ENCODE measurements at places on chromosomes 2 and 18.

DNA sequence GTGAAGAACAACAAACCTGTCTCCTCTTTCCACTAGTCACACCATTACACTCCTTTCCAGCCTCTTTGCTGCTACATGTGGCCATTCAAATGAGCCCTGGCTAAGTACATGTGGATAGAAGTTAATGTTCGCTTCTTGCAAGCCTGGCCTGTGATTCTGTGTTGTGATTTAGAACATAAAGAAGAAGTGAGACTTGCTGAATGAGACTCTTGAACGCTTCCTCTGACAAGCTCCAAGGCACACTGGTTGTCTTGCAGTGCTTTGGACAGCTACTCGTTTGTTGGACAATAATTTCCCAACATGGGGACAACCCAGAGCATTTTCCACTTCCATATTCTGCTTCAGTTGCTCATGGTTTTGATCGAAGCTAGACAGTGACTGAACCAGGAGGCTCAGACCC is 57.3 kb downstream of the CCDC74A start:
- DNase-seq, result no peak

GRCh38 chr18:9631814-9632496 is 17.6 kb upstream of the PPP4R1 start:
- no peak for DNase-seq

- DNase-seq, result no peak
Measured at GRCh38 chr2:20525041-20526035, 78.5 kb downstream of the RHOB start.

- DNase-seq, result no peak
Measured at GRCh38 chr18:25873833-25874232, 216.6 kb downstream of the SS18 start.

GRCh38 chr2:121819846-121820245 is 64.4 kb downstream of the TSN start:
- DNase-seq, result no peak

GRCh38 chr2:197453914-197454398 is 604 bp downstream of the COQ10B start:
- DNase-seq, result no peak

DNA sequence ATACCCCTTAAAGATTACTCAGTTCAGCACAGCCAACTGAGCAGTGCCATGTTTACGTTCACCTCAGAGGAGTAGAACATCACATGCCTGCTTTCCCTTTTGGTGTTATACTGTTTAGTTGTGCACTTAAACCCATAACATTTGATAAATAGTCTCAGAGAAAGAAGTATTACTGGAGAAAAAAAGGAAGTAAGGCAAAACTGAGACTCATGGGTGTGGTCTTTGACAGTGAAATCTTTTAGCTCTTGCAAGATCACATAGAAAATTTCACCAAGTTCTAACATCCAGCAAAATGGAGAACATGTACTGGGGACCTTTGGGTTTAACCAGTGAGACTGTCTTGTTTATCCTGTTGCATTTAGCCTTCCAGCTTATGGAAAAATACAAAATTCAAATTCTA is 5.6 kb downstream of the TANK start:
- no peak for DNase-seq

DNA sequence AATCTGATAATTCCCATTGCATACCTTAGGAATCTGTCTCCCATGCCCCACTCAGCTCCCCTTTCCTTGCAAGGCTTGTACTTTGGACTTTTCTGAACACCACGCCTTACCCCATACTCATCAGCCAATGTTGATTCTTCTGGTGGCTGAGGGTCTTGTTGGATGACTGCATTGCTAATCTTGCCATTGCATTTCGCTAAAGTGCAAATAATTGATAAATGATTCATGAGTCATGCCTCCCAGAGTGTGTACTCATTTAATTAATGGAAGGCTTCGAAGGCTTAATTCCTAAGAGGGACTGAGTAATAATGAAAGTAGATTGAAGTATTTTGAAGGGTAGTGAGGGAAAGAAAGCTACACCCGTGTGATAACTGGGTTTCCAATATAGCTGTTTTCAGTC is 28.0 kb upstream of the PPP1R1C start:
- DNase-seq, result no peak

DNA sequence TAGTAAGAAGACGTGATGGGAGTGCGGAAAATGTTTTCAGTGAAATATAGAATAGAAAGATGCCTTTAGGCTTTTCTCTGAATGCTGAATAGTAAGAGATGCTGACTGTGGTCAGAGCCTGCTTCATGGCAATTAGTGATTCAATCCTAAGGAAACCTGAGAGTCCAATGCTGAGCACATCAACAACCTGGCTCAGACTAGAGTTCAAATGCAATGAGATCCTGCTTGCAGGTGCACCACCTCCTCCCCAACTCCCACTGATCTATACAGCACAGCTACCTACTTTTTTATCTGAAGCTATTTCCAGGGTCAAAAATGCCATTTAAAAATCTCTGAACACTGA is 65.4 kb downstream of the AAK1 start:
- no peak for DNase-seq

DNA sequence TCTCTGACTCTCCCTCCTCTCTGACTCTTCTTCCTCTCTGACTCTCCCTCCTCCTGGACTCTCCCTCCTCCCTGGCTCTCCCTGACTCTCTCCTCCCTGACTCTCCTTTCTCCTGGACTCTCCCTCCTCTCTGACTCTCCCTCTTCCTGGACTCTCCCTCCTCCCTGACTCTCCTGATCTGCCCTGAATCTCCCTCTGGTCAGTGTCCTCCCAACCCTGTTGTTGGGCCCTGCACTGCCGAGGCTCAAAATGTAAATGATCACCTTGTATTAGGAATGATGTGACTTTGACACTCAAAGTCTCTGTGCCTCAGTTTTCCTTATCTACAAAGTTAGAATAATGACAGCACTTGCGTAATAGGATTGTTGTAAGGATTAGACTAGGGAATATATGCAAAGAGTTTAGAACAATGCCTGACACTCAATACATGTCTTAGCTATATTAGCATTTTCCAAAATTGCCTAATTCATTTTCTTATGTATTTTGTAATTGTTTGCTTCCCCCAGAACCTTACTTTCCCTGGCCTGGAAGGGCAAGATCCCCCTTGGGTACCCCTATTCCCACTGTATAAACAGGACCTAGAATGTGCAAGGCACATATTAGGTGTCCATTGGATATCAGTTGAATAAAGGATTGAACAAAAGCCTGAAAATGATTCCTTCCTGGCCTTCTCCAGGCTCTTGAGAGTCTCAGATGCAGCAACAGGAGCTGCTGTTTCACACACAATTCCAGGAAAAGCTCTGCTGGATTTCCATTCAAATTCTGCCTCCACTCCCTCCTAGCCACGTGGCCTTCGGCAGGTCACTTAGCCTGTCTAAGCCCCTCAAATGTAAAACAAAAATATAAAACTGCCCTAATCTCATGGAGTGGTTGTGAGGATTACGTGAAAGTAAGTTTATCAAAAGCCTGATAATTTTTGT is 170.1 kb downstream of the INHBB start:
- no peak for DNase-seq

GRCh38 chr2:22530131-22530530 is 854.8 kb upstream of the KLHL29 start:
- DNase-seq, result no peak

DNA sequence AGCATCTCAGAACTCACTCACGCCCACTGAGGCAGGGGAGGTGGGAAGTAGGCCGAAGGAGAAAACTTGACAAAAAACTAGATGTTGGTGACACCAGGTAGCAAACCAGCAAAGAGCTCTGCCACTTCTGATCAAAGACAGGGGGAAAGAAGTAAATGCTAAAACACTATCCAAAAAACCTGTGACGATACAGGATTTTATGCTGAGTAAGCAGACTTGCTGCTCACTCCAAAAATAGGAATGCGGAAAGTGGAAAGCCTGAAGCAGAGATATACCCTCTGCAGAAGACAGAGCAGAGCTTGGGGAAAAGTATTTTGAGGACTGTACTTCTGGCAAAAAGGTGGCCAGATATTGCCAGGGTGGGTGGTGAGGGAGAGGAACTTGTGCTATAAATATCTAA is 73.3 kb upstream of the YPEL5 start:
- no peak for DNase-seq

DNA sequence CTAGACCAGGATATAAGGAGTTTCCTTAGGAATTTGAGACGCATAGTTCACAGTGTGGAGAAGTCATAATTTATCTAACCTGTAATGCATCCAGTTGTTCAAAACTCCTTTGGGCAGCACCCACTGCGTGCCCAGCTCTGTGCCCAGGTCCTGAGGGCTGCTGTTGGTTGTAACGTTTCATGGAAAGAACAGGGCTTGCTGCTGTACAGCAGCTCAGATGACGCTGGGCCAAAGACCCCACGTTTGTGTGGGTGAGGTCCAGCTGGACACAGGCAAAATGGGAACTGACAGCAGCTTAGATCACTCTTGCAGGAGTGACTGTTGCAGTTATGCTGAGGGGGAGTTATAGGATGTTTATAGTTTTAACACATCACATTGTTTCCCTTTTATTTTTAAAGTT is 30.0 kb upstream of the HS6ST1 start:
- DNase-seq, result no peak

DNA sequence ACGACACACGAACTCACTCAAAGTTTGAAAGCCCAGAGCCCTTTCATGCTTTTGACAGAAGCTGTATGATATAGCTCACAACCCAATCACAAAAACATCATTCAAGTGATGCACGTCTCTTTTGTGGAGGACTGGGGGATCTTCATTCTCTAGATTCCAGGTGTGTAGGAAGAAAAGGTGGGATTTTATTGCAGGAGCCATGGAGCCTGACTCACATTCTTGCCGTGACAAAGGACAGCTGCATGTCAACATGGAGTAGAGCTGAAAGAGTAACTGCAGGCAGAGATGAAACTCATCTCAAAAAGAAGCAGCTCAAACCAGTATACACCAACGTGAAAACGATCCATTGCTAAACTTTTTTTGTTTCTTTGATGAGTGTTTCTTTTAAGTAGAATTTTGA is 50.9 kb upstream of the PDE1A start:
- no peak for DNase-seq

GRCh38 chr2:160429248-160430000 is 64.2 kb downstream of the RBMS1 start:
- no peak for DNase-seq

GRCh38 chr18:41462946-41463345 is 492.1 kb upstream of the PIK3C3 start:
- no peak for DNase-seq

DNA sequence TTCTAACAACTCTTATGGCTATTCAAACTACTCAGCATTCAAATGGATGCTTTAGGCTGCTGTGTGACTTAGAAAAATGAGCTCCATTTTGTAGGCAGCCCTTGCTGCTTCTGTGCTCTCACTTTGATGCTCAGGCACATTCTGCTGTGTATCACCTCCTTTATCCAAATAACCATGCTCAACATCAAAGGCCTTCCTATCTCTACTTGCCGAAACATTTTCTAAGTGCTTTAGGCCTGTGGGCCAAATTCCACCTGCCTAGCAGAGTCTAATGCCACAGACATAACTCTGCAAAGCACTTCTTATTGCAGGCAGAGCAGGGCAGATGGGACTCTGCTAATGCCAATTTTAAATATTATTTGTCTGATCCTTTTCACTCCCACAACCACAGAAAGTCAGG is 397.4 kb downstream of the RND3 start:
- DNase-seq, result no peak

- DNase-seq, result no peak
Measured at GRCh38 chr2:138763971-138764370, 16.2 kb downstream of the NXPH2 start.

GRCh38 chr2:105907184-105907583 is 162.5 kb downstream of the NCK2 start:
- DNase-seq, result no peak

GRCh38 chr2:167196461-167197252 is 308.4 kb downstream of the XIRP2 start:
- DNase-seq, result no peak

- no peak for DNase-seq
Measured at GRCh38 chr2:145359561-145359960, 839.6 kb upstream of the ZEB2 start.

DNA sequence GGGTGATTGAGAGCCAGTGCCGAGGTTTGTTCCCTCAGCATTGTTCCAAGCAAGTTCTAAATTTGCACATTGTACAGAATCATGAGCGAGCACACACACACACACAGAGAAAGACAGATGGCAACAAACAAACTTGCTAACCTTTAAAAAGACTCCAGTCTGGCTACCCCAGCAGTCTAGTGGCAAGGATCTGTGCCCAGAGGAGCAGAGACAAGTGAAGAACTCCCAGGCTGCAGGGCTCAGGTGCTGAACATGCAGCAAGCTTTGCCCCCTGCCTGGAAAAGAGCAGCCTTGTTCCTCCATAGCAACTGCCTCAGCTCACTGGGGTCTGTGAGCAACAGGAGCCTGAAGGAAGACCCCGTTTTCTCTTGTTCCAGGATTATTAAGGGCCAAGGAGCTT is 169.2 kb upstream of the CCDC68 start:
- no peak for DNase-seq

GRCh38 chr2:14306268-14306861 is 326.2 kb upstream of the LRATD1 start:
- no peak for DNase-seq

DNA sequence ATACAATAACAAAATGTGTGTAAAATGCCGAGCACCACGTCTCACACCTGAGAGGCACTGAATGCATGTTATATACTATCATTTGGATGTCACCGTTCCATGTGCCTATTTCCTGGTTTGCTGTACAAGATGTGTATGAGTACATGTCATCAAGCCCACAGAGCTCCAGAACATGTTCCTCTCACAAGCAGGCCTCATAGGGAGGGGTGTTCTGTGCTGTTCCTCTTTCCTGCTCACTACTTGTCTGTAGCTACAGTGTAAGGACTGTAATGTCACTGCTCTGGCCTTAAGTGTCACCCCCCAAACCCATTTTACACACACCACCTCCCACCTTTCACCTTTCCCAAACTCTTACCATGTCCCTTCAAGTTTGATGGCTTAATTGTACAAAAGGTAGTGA is 1.8 kb downstream of the AFF3 start:
- DNase-seq, result peak; percentile 45

DNA sequence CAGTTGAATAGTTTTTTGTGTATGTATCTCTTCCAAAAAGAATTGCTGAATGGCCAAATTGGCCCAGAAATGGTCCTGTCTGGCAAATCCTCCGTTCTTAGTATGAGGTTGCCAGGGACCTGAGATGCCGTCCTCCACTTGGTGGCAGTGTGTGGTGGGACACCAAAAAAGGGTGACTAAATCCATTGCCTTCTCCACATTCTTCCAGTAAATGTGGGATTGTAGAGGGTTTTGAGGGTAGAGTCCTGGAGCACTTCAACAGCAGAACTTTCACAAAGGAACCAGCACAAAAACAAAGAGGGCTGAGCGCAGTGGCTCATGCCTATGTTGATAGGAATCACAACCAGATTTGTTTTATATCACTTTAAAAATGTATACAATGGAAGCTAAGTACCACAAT is 199.9 kb downstream of the BCL2 start:
- DNase-seq, result no peak

- DNase-seq, result no peak
Measured at GRCh38 chr2:96495982-96496629, 9.1 kb downstream of the NEURL3 start.

DNA sequence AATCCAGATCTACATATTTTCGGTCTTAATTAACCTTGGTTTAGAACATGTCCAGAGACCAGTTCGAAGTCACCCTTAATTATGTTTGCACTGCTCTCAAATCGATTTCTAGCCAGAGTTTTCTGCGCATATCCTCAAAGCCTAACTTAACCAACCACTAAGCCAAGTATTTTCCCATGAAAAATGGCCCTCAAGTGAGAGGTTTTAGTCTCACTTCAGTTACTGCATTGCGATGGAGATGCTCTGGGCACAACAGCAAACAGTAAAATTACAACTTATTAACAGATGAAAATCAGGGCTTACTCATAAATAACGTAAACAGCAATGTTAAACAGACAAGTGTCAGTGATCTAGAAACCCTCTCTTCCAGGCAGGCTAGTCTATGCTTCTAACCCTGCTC is 4.5 kb downstream of the RTN4 start:
- no peak for DNase-seq

- DNase-seq, result no peak
Measured at GRCh38 chr2:200845194-200845593, 19.3 kb downstream of the CLK1 start.
